ENCODE measurements at places on chromosomes 7 and 10.

- DNase-seq = no peak
Measured at GRCh38 chr7:63931985-63932577, 66.6 kb upstream of the ZNF722 start.

DNA sequence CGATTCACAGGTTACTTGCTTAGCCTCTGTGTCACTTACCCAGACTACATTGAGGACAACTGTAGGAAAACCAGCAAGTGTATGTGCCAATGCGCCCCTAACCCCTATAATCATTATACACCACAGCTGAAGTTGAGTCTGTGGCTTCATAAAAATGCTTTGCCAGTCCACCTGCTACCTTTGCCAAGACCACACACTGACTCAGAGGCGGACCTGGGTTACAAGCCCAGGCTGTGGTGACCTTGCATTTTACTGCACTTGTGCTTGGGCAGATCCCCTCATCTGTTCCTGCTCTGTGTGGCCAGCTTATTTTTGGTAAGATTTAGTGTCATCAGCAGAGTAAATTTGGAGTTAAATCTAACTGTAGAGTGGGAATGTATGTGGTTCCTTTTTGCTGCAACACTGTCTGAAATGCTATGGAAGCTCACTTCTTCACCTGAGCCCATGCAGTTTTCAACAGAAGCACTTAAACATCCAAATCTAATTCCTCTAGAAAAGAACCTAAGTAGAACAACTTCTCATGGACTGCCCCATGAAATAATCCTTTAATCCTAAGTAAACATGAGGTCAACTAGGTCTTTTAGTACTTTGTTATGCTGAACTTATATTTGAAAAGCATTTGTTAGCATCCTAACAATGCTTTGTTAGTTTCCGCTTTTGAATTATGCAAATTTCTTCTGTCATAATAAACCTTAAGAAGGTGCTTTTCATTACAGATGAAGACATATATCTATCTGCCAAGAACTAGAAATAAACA, 96.2 kb upstream of the AMPH start:
- no peak for DNase-seq

- no peak for DNase-seq
Measured at GRCh38 chr7:22584179-22584578, 84.2 kb upstream of the STEAP1B start.

- DNase-seq = no peak
Measured at GRCh38 chr10:102279104-102279503, 33.8 kb downstream of the GBF1 start.

GRCh38 chr7:52500841-52501240, 534.6 kb upstream of the POM121L12 start:
- DNase-seq = no peak

DNA sequence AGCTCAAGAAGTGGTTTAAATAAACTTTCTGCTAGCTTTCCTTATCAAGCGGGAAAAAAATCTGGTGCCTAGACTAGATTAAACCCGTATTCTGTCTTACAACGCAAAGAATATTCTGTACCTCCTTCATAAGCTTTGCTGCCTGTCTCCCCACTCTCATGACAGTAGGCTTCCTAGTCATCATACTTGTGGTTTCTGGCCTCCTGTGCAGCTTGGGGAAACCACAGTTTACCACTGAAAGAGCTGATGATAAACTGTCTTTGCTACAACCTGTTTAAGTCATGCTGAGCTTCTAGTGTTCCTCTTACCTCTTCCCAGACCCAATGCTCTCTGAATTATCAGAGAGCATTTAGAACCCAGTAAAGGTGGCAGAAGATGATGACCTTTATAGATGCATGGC, 55.0 kb downstream of the PODXL start:
- DNase-seq = peak; percentile 60

DNA sequence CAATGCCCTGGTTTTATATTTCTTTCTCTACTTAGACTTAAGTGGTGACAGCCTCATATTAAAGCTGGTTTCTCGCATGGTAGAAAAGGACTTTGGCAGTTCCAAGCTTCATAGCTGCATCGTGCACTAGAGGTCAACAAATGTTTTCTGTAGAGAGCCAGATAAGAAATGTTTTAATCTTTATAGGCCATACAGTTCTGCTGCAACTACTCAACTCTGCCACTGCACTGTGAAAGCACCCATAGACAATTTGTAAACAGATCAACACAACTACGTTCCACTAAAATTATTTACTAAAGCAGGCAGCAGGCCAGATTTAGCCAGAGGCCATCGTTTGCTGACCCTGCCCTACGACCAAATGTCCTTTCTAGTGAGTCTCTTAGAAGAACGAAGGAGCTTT, 36.7 kb downstream of the CSGALNACT2 start:
- no peak for DNase-seq

DNA sequence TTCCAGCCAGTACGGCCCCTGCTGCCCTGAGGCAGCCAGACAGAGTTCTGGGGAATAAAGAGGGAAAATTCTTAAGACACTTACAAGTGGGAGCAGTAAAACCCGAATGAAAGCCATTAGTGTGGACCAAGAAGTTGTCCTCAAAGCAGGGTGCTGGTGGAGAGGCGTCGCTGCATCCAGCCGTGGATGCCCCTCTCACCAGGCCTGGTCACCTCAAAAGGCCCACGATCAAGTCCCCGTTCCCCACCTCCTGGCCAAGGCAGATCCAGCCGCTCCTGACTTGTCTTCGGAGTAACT, 656 bp downstream of the VSTM4 start:
- DNase-seq = no peak

- DNase-seq = no peak
Measured at GRCh38 chr7:70033226-70033625, 435.0 kb downstream of the AUTS2 start.

DNA sequence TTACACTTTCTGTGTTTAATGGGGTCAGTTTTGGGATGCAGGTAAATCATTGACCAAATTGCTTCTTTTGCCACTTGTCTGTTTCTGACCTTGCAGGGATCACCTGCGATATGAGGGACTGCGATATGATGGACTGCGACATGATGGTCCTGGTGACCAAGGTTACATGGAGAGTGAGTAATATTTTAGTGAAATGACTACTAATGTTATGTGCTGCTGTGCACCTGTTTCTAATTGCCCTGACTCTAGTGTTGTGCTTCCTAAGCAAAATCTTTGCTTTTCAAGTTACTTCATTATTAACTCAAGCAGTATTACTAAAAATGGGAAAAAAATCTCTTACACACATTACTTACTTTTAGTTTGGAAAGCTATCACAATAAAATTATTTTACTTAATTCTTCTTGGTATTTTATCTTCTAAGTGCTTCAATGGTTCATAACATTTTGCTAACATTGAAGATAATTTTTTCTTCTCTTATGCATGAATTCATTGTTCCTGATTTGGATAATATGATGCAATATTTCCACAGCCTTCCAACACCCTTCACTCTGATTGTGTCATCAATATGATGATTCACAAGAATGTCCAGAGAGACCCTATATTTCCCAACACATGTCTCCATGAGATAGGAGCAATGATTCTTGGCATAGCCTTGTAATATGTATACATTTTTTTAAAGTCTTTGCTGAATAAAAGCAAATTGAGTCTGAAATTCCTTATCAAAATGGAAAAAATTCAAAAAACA, 306.2 kb upstream of the AKR1E2 start:
- no peak for DNase-seq

- no peak for DNase-seq
Measured at GRCh38 chr10:80015911-80016830, 62.3 kb upstream of the TMEM254 start.

DNA sequence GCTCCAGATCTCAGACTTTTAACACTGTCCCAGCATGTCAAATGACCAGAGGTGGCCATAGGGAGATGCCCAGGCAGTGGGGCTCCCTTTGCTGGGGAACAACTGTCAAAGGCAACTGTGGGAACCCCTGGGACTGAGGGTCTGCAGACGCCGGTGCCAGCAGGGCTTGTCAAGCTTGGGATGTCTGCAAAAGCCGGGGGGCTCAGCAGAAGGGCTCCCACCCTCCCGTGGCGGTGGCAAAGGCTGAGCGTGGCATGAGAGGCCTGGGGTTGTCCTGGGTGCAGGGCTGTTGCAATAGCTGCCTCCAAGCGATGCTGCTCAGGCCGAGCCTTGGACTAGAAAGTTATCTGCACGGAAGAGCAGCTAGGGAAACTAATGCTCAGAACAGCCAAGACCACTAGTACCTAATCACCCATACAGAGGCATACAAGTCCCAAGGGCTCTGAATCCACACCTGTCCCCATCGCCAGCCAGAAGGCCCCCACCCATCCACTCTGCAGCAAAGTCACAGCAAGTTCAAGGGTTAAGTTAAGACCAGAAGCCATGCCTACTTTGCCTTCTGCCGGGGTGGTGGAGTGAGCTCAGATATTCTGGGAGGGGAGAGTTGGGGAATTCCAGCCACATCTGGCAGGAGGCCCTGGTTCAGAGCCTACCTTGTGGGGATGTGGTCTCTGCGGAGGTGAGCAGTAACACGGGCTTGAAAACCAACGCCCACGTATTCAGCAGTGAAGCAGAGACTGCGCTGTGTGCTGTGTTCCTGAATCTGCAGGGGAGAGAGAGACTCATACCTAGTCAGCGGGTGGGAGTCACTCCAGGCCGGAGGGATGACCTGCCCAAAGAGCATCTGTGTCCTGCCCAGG, 4.6 kb downstream of the SH2B2 start:
- peak; percentile 40 for DNase-seq

DNA sequence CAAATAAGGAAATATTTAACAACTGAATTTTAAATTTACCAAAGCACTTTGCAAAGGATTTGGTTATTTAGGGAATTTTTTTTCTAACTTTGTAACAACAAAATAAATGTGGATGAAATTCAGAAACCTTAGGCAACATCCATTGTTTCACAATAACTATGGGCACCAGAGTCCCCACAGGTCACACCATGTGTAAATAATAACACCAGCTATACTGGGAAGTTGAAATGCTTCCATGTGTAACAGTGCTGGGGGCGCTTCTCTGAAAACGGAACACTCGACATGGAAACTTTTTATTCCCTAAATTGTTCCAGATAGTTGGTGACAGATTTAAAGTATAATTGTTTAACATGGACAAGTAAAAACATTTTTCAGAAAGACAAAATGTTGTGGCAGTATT, 818.6 kb downstream of the TNS3 start:
- no peak for DNase-seq

- DNase-seq = no peak
Measured at GRCh38 chr7:84331616-84332015, 137.0 kb upstream of the SEMA3A start.

DNA sequence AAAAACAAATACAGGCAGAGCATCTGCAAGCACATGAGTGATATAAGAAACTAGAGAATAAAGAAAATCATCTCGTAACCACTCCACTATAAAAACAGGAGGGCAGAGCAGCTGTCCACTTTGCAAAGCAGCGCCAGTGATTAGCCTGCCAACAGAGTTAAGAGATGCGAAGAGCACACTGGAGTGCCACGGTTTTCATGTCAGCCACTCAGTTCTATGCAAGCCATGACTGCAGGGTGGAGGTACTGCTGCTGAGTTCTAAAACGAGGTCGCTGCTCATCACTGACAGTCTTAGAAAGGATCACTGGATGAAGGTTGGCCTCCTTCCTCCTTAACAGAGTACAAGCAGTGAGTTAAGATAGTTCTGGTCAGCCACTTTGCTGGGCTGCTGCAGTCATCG, 58.5 kb downstream of the FGFR2 start:
- no peak for DNase-seq

GRCh38 chr7:25950488-25951413, 201.2 kb upstream of the NFE2L3 start:
- DNase-seq = peak; percentile 88

GRCh38 chr10:93266858-93267257, 193.2 kb downstream of the CYP26A1 start:
- DNase-seq = no peak

DNA sequence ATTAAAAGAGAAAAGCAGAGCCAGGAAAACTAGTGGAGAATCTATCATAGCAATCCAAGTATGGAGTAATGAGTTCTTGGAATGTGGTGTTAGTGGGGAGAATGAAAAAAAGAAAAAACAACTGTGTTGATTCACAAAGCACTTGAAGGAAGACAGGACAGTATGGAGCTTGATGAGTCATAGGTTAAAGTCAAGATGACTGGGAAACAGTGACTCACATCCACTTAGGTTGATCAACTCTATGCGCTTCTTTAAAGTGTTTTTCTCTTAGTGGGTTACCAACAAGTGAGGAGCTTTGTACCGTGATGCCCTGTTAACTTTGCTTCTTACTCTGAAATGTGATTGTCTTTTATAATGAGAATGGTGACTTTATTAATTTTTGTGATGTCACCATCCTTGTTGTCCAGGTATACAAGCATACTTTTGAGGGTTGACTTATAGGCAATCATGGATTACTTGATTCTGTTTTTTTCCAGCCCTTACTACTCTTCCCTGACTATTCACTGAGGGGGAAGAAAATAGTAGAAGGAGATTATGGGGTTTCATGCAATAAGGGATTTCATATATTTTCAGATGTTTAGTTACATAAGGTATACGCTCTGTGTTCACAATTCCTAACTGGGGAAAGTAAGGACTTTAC, 32.1 kb upstream of the MDFIC start:
- no peak for DNase-seq

DNA sequence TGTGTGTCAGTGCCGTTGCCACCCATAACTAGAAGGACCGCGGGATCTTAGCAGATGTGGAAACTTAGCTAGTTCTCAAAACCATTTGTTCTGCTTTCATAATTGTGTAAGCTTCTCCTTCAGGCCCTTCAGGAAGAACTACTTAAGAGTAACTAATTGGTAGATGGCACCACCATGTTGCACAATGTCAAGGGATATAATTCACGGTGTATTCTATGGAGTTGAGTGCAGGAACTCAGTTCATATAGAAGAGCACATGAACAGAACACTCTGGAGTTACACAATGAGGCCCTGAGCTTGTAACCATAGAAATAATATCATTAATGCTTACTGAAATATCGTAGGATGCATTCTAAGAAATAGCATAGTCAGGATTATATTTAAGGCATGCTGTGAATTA, 126.5 kb upstream of the GAD2 start:
- no peak for DNase-seq

- DNase-seq = no peak
Measured at GRCh38 chr7:105020926-105021325, 6.9 kb downstream of the KMT2E start.

DNA sequence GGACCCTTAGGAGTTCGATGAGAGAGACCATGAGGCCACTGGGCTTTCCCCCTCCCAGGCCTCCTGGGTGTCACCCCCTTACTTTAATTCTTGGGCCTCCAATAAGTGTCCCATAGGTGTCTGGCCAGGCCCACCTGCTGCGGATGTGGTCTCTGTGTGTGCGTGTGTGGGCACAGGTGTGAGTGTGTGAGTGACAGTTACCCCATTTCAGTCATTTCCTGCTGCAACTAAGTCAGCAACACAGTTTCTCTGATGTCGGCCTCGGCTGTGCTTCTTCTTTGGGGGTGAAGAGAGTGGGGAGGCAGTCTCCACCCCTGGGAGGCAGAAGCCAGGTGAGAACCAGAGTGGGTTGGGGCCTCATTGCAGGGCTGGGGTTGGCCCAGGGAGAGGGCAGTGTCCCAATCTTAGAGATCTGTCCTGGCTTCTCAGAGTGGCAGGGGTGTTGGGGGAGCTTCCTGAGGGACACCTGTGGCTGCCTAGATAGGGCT, 1.5 kb downstream of the PVRIG start:
- DNase-seq = peak; percentile 86

GRCh38 chr7:51326656-51327286, 10.2 kb upstream of the COBL start:
- no peak for DNase-seq
